ENCODE measurements at places on chromosomes 16 and 17.

- DNase-seq: no peak
Observed at GRCh38 chr17:40122136-40122998, 596 bp downstream of the MSL1 start.

DNA sequence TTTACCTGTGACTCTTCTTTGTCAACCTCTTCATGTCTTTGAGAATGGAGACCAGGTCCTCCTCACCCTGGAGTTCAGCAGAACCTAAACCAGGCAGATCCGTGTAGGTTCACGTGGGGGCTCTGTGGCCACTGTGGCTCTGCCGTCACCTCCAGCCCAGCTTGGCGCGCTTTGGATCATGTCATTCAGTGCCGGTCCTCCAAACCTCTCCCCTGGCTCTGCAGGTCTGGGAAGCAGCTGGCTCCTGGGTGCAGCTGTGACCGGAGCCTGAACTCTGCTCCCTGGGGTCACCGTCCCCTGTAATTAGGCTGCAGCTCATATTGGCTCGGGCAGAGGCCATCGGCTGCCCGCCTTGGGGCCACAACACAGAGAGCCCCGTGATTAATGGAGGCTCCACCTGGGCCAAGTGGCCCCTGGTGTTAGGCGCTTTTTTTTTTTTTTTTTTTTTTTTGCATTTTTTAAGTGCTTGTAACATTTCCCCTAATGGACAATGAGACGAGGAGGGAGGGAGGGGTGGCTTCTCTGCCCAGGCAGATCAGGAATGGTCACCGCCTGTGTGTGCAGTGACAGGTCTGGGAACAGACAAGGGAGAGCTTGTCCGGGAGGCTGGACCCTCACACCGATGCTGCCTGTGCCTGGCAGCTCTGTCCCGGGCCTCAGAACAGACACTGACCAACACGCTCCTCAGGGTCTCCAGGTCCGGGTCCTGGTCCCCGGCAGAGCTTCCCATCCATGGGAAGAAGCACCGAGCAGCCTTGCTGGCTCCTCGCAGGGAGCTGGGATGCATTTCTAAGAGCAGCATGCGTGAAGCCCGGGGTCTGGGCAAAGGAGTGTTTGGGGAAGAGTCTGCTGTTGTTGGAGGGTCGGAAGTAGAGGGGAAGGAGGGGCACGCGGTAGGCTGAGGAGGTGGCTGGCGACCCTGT is 247.9 kb downstream of the SEC14L1 start:
- no peak for DNase-seq

DNA sequence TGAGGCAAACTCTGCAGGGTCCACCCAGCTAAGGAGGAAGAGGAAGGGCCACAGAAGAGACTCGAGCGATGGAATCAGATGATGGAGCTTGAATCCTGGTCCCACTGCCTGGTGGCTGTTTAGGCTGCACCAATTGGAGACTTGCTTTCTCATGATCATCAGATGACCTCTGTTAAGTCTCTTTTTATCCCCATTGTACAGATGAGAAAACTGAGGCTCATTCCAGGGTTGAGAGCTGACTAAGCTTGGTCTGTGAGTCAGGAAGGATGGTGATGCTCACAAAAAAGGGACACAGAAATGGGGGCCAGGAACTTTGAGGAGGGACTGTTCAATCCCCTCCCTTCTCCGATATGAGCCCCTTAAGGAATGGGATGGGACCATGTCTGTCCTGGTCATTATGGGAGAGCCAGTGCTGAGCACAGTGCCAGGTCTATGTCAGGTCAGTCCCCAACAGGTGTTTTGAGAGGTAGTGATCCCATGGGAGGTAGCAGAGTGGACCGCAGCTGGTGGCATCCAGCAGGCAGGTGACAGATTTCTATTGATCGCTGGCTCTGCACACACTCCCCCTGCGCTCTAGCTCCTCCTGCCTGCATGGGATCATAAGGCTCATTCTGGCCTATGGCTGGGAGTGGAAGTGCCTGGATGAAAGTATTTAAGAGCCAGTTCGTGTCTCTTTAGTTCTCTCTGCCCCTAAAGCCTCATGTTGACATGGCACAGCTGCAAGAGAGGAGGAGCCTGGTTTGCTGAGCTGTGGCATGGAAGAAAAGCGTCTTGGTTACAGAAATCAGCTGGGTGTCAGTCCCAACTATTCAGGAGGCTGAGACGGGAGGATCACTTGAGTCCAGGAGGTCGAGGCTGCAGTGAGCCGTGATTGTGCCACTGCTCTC is 27.2 kb downstream of the SNX20 start:
- no peak for DNase-seq

DNA sequence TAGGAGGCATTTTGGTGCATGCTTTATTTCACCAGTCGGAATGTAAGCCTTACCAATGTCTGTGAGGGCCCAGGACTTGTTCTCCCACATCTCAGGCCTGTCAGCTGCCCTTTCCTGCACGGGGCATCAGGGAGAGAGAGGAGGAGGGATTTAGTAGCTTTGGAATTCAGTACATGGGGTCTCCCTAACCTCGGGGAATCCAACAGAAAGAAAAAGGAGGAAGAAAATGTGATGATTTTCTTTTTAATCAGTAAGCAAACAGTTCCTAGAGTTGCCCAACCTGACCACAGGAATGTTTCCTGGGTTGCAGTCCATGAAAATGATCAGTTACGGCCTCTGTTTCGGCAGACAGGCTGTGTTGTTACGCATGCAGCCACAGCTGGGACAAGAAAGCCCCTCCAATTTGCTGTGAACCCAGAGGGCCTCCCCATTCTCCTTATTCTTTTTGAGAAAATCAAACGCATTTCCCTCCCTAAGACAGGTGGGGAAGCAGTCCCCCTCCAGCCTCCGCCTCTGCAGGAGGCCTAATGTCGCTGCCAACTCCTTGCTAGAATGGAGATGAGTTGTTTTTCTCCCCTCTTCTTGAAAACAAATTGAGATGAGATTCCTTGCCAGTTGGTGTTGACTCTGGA is 53.1 kb upstream of the TANGO6 start:
- no peak for DNase-seq

DNA sequence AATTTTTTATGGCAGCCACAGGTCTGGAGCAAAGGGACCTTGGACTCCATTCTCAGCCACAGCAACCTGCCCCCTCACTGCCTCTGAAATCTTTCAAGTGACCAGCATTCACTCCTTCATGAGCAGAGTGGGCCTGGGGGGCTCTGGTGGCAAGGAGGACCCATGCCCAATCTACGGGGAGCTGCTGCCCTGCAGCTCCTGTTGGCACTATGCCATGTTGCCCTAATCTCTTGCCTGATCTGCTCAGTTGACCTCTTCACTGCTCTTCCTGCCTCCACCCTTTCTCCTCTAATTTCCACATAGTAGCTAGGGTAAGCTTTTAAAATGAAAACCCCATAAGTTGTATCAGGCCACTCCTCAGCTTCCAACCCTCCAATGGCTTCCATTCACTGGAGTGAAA is 2.9 kb upstream of the PRKCB start:
- DNase-seq: no peak

- no peak for DNase-seq
Observed at GRCh38 chr17:5418858-5419355, 555 bp downstream of the NUP88 start.

GRCh38 chr16:7113949-7114348 is 218.7 kb upstream of the RBFOX1 start:
- no peak for DNase-seq

DNA sequence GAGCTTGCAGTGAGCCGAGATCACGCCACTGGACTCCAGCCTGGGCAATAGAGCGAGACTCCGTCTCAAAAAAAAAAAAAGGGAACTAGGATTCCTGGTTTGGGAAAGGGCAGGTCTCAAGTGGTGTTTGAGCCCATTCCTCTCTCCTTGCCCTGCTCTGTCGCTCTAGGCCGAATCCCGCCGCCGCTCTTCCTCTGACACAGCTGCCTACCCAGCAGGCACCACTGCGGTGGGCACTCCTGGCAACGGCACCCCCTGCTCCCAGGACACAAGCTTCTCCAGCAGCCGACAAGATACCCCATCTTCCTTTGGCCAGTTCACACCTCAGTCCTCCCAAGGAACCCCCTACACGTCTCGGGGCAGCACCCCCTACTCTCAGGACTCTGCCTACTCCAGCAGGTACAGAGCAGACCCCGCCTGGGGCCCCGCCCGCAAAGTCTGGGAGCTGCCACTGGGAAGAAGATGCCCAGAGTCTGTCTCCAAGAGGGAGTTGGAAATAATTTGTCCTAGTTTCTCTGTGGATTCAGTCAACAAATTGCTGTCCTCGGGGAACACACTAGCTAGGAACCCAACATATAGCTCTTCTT is 6.5 kb downstream of the SETD1A start:
- DNase-seq: no peak

DNA sequence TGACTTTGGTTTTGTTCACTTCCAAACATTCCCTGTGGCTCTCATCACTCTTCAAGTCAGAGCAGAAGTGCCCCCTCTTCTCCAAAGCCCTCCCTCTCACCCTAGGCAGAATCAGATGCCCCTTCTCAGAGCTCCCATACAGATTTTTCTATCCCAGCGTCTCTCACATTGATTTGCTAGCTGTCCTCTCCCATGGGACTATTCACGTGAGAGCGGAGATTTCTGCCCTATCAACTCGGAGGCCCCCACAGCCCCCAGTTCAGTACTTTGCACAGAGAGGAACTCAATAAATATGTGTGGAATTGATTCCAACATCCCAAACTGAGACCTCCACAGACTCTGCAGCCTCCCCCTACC is 182.6 kb downstream of the C16orf78 start:
- DNase-seq: no peak

GRCh38 chr16:58451945-58452401 is 48.0 kb upstream of the NDRG4 start:
- no peak for DNase-seq

GRCh38 chr17:50028736-50029120 is 27.2 kb upstream of the ITGA3 start:
- no peak for DNase-seq

- DNase-seq: no peak
Observed at GRCh38 chr16:83882163-83882885, 16.6 kb upstream of the MLYCD start.

GRCh38 chr17:33234930-33235685 is 58.0 kb downstream of the ASIC2 start:
- no peak for DNase-seq

DNA sequence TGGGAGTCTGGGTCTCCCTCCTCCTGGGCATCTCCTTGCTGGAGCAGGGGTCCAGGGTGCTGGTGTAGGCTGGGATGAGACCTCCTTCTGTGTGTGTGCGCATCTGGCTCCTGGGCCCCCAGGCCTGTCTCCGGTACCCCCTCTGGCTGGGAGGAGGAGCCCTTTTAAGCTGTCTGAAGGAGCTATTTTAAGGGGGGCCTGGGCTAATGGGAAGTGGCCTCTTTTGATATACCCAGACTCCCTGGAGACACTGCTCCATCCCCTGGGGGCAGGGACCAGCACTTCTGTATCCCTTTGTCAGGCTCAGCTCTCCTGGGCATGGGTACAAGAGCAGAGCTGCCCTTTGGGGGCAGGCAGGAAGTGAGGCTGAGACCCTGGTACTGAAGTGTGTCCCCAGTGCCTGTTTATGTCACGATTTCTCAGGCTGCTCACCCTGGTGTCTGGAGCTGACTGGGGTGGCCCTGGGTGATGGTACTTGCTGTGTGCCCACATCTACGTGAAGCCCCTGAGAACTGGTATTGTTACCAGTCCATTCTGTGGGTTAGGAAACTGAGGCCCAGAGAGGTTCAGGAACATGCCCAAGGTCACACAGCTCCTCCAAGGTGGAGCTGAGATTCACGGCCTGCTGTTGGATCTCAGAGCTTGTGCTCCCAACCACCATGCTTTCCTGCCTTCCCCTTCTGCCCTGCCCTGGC is 6.5 kb downstream of the ADCY7 start:
- DNase-seq: no peak

- DNase-seq: no peak
Observed at GRCh38 chr16:48918520-48919258, 308.7 kb upstream of the N4BP1 start.

DNA sequence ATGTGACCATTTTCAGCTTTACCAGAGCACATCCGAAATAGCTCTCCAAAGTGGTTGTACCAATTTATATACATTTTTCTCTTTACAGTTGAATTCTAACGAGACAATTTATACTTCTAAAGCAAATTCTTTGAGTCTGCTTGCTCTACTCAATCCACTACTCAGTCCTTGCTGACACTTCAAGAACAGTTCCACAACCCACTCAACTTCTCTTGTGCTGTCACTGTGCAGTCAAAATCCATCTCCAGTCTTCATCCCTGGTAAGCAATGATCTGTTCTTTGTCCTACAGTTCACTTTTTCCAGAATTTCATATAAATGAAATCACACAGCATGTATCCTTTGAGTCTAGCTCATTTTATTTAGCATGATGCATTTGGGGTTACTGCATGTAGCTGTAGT is 30.6 kb downstream of the NETO2 start:
- no peak for DNase-seq
